ENCODE measurements at places on chromosomes 12 and 14. TPM values are rescaled to one million over a fixed set of nuclear protein-coding genes. Genes with fewer than 3 reads are reported as not detected.

DNA sequence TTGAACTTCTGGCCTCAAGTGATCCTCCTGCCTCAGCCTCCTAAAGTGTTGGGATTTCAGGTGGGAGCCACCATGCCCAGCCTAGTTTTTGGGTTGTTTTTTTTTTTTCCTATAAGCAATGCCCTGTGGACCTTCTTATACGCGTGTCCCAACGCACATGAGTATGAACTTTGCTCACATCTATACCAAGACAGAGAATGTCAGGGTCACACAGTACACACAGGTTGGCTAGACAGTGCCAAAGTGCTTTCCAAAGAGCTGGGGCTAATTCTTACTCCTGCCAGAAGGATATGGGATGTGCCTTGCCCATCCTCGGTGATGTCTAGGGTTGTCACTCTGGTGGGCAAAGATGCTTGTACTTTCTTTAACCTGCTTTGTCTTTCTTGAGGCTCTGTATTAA, 7.6 kb upstream of the CCDC85C start:
- peaks cover 9% of the 10 kb centered on the region for H3K4me1 ChIP-seq
- H3K27ac ChIP-seq, result no peak overlapping the region
- DNase-seq, result no peak
- no peaks in the 10 kb centered on the region for H3K27me3 ChIP-seq

SERPINA9 gene
- total RNA-seq, result 0.22 TPM

GRCh38 chr12:56158926-56159461, 835 bp downstream of the MYL6 start:
- H3K4me1 ChIP-seq, result peaks cover 33% of the 10 kb centered on the region
- peaks cover 46% of the 10 kb centered on the region for H3K36me3 ChIP-seq
- peak overlapping the region; percentile 95 for H3K27ac ChIP-seq
- peak overlapping the region; percentile 99 for H3K4me3 ChIP-seq
- DNase-seq, result peak; percentile 53

DNA sequence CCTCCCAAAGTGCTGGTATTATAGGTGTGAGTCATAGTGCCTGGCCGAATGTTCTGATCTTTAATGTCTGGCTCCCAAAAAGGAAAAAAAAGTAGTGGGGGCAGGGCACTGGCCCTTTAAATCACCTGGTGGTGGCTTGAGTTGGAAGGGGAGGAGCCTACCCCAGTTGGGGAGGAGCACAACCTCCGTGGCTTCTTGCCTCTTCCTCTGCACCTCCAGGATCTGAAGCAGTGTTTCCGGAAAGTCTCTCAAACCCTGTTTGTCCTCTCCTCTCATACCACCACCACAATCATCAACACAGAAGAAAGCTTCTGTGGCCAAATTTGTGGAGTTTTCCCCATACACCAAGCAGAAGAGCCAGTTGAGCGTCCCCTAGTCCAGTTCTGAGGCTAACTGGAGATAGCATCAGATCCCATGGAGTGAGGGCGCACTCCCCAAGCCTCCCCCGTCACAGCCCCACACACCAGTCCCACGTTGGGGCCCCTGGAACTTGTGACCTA, 24.3 kb upstream of the RCOR1 start:
- H3K36me3 ChIP-seq, result no peaks in the 10 kb centered on the region
- H3K4me1 ChIP-seq, result no peaks in the 10 kb centered on the region

SLC15A4 gene
- 12.4 TPM for total RNA-seq

GRCh38 chr12:3891201-3891600, 18.0 kb upstream of the PARP11 start:
- no peaks in the 10 kb centered on the region for H3K36me3 ChIP-seq
- peaks cover 5% of the 10 kb centered on the region for H3K27me3 ChIP-seq
- no peak overlapping the region for H3K27ac ChIP-seq
- H3K4me3 ChIP-seq, result no peak overlapping the region

GRCh38 chr14:103385929-103386712, 906 bp downstream of the MARK3 start:
- H3K4me1 ChIP-seq, result peaks cover 16% of the 10 kb centered on the region
- H3K27me3 ChIP-seq, result no peaks in the 10 kb centered on the region
- H3K4me3 ChIP-seq, result peak overlapping the region; percentile 97
- DNase-seq, result no peak
- no peaks in the 10 kb centered on the region for H3K36me3 ChIP-seq

ZNF268 gene
- 24.3 TPM for total RNA-seq

- H3K36me3 ChIP-seq, result no peaks in the 10 kb centered on the region
- H3K27me3 ChIP-seq, result no peaks in the 10 kb centered on the region
- no peak overlapping the region for H3K4me3 ChIP-seq
Measured at GRCh38 chr12:91897025-91897515, 248.6 kb downstream of the BTG1 start.

- H3K36me3 ChIP-seq, result no peaks in the 10 kb centered on the region
- H3K27ac ChIP-seq, result peak overlapping the region; percentile 89
- peak; percentile 45 for DNase-seq
- H3K27me3 ChIP-seq, result no peaks in the 10 kb centered on the region
Measured at GRCh38 chr14:92105893-92106142, 564 bp downstream of the ATXN3 start.

KMT2D gene
- total RNA-seq, result 81.7 TPM

DNA sequence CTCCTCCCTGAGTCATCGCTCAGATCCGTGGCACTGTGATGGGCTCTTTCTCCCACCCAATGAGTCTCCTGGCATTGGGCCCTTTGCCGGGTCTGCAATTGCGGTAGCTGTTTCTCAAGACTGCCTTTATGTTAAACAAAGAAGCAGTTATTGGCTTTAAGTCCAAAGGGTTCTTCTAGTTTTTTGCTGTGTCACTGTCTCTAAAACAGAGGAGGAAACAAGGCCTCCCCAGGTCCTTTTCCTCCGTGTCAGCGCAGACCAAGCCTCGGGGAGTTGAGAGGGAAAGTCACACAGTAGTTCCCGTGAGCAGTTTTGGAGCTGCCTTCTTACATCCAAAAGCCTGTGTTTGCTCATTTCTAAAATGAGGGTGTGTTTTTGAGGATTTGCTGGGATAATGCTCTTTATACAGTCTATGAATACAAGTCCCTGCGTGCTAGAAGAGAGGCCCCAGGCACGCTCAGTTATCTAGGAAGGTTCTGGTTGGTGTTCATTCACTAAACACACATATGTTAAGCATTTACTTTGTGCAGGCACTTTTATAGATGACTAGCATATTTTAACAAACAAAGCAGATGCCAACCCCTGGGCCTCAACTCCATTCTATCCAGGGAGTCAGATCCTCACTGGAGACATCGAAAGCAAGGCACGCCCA, 126.0 kb upstream of the PZP start:
- no peak overlapping the region for H3K27ac ChIP-seq
- H3K4me3 ChIP-seq, result no peak overlapping the region

DNA sequence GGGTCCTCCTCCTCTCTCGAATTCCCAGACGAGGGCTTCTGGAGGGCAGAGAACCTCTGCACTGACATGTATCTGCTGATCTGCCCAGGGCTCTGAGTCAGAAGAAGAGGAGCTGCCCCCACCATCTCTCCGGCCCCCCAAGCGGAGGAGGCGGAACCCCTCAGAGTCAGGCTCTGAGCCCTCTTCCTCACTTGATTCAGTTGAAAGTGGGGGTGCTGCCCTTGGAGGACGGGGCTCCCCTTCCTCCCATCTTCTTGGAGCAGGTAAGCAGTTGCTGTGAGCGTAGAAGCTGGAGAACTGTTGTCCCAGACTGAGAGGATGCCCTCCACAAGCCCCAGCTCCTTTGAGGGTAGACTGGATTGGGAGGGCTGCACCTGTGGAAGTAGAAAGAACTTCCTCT, 19.8 kb downstream of the PRPF40B start:
- DNase-seq, result no peak
- H3K27ac ChIP-seq, result no peak overlapping the region
- no peaks in the 10 kb centered on the region for H3K27me3 ChIP-seq
- no peaks in the 10 kb centered on the region for H3K4me1 ChIP-seq
- H3K36me3 ChIP-seq, result peaks cover 28% of the 10 kb centered on the region

NKX2-1 gene
- total RNA-seq, result not detected

PZP gene
- total RNA-seq, result not detected

CLEC12A gene
- not detected for total RNA-seq

DNA sequence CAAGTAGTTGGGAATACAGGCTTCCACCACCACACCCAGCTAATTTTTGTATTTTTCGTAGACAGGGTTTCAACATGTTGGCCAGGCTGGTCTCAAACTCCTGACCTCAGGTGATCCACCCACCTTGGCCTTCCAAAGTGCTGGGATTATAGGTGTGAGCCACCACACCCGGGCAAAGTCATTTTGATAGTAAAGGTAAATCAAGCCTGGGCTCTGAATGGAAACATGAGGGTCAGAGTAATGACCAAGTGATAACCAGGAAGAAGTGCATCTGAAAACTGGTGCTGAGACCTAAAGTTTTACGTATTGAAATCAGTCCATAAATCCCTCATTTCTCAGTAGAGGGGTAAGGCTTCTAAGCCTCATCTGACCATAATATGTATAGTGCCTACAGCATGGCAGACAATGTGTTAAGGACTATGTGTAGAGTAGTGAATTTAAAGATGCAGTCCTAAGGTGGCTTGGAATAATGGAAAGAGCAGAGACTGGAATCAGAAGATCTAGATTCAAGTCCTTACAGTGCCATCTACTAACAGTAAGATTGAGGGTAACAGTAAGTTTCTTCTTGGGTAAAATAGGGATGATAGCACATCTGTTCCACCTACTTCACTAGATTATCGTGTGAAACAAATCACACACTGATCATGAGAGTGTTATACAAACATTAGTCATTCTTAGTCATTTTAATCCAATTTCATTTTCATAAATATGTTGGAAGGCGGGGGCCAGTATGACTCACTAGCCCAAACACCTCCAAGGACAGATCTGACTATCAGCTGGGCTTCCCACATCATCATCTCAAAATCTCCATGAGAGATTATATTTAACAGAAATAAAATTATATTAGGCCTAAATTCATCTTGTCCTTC, 11.2 kb downstream of the MAP4K5 start:
- H3K4me3 ChIP-seq, result no peak overlapping the region
- H3K4me1 ChIP-seq, result peaks cover 26% of the 10 kb centered on the region
- H3K36me3 ChIP-seq, result peaks cover 6% of the 10 kb centered on the region
- peak; percentile 89 for DNase-seq
- no peaks in the 10 kb centered on the region for H3K27me3 ChIP-seq

ZBTB39 gene
- 9.8 TPM for total RNA-seq

KRT5 gene
- total RNA-seq, result 0.25 TPM

- DNase-seq, result no peak
- peak overlapping the region; percentile 69 for H3K27ac ChIP-seq
- H3K4me1 ChIP-seq, result peaks cover 7% of the 10 kb centered on the region
- peaks cover 11% of the 10 kb centered on the region for H3K36me3 ChIP-seq
- peak overlapping the region; percentile 96 for H3K4me3 ChIP-seq
Measured at GRCh38 chr12:57694459-57695019, 607 bp downstream of the OS9 start.

DNA sequence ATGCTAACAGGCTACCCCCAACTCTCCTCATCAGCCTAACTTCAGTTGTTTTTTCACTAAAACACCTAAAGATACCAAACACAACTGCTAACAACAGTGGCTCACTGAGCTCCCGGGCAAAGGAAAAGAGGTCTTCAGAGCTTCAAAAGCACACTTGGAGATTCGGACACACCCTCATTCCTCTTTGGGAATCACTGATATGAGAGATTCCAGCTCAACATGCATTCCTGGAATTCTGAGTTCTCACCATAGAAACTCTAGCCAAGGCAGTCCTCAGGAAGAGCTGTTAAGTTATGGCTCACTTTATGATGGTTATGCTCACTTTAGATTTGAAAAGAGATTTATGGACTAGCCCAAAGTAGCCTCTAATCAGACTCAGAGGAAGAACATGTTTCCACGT, 40.1 kb downstream of the STXBP6 start:
- H3K4me3 ChIP-seq, result peak overlapping the region; percentile 30
- no peaks in the 10 kb centered on the region for H3K36me3 ChIP-seq
- H3K27me3 ChIP-seq, result no peaks in the 10 kb centered on the region

KRT6C gene
- not detected for total RNA-seq

DNA sequence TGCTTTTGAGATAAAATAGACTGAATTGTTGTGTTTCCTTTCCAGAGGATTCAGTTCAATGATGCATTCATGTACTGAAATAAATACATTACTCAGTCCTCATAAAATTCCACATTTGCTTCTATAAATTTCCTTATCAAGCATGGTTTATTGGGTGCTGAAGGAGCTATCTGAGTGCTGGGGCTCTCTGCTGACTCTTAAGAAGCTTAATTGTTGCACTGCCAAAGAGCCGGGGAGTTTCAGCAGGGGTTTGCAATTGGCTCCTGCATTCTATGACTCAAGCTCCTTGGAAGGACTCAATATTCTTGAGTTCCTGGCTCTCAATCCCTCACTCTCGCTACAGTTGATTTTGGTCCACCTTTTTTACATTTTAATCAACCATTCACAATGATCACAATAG, 69.8 kb upstream of the PYGL start:
- no peak overlapping the region for H3K27ac ChIP-seq
- H3K4me1 ChIP-seq, result peaks cover 6% of the 10 kb centered on the region
- no peaks in the 10 kb centered on the region for H3K27me3 ChIP-seq
- H3K36me3 ChIP-seq, result no peaks in the 10 kb centered on the region
- no peak overlapping the region for H3K4me3 ChIP-seq

GARIN6 gene
- total RNA-seq, result not detected

GRCh38 chr12:123063535-123063934, 83.1 kb downstream of the ARL6IP4 start:
- peaks cover 11% of the 10 kb centered on the region for H3K4me1 ChIP-seq
- H3K4me3 ChIP-seq, result no peak overlapping the region
- no peak overlapping the region for H3K27ac ChIP-seq
- no peaks in the 10 kb centered on the region for H3K36me3 ChIP-seq
- H3K27me3 ChIP-seq, result no peaks in the 10 kb centered on the region
- DNase-seq, result no peak

EFS gene
- 6.5 TPM for total RNA-seq

- no peaks in the 10 kb centered on the region for H3K4me1 ChIP-seq
- H3K36me3 ChIP-seq, result no peaks in the 10 kb centered on the region
- DNase-seq, result no peak
- no peak overlapping the region for H3K27ac ChIP-seq
- no peaks in the 10 kb centered on the region for H3K27me3 ChIP-seq
Measured at GRCh38 chr14:81055971-81056370, 100.5 kb downstream of the TSHR start.

LBHD2 gene
- not detected for total RNA-seq

GRCh38 chr12:94615260-94616181, 34.8 kb downstream of the TMCC3 start:
- no peak overlapping the region for H3K27ac ChIP-seq
- peak; percentile 48 for DNase-seq
- H3K36me3 ChIP-seq, result no peaks in the 10 kb centered on the region

TAOK3 gene
- 15.7 TPM for total RNA-seq

DNA sequence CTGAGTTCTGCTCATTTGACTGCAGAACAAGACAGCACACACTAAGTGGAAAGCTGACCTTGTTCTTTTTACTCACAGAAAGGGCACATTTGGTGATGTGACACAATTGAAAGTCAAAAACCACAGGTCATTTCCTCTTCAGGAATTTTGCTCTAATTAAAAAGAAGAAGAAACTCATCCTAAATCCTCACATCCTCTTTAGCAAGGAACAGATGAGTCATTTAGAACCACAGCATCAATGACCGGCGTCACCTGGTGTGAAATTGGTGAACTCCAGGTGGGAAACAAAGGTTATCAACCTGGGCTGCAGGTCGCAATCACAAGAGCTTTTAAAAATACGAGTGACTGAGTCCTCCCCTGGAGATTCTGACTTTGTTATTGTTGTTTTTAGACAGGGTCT, 2.9 kb upstream of the RNU6-8 start:
- no peaks in the 10 kb centered on the region for H3K27me3 ChIP-seq
- H3K4me1 ChIP-seq, result peaks cover 5% of the 10 kb centered on the region
- no peak for DNase-seq
- H3K27ac ChIP-seq, result no peak overlapping the region

GRCh38 chr12:124720681-124721500, 142.8 kb downstream of the SCARB1 start:
- peaks cover 23% of the 10 kb centered on the region for H3K4me1 ChIP-seq
- peak overlapping the region; percentile 59 for H3K27ac ChIP-seq
- H3K4me3 ChIP-seq, result no peak overlapping the region
- peak; percentile 83 for DNase-seq

FAM181A gene
- not detected for total RNA-seq

FOXG1 gene
- 0.18 TPM for total RNA-seq
